Effector memory CD8-positive, alpha-beta T cell (primary cell): ENCODE measurements at places on chromosomes 16 and 17.

- DNase-seq: no peak
Observed at GRCh38 chr17:15482476-15482875, 15.1 kb upstream of the CDRT4 start.

DNA sequence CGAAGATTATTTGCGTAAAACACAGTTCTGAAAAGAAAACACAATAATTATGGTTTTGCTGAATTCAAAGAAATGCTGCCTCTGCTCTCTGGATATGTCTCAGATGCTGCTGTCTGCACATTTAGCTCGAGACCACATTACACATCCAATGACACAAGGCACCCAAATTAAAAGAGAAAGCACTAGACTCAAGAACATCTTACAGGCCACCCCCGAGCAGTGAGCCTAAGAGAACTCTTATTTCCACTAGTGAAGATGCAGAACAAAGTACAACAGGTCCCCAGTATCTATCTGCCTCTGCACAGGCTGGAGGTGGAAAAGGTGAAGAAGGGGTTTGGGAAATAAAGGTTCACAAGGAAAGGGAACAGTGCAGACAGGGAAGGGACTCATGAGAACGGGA is 33.5 kb downstream of the GRB2 start:
- no peak for DNase-seq

DNA sequence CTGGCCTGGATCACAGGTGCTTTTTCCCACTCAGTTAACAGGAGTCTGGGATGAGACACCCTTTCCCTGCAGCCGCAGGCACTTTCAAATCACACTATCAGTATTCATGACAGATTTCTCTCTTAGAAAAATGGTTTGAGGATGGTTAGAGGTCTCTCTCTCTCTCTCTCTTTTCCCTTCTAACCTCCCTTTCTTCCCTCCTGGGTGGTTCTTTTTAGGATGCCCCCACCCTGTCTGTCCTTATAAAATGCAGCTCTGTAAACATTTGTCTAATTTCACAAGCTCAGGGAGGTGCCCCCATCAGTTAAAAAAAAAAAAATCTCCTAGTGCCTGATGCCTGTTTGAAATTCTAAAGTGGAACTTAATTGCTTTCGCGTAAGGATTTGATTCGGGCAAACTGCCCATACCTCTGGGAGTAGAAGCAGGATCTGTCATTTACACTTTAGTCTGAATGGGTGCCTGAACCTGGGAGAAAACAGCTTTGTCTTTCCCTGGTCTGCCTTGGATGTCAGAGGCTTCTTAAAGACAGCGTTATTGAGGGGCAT is 158.8 kb downstream of the CCDC182 start:
- DNase-seq: no peak

DNA sequence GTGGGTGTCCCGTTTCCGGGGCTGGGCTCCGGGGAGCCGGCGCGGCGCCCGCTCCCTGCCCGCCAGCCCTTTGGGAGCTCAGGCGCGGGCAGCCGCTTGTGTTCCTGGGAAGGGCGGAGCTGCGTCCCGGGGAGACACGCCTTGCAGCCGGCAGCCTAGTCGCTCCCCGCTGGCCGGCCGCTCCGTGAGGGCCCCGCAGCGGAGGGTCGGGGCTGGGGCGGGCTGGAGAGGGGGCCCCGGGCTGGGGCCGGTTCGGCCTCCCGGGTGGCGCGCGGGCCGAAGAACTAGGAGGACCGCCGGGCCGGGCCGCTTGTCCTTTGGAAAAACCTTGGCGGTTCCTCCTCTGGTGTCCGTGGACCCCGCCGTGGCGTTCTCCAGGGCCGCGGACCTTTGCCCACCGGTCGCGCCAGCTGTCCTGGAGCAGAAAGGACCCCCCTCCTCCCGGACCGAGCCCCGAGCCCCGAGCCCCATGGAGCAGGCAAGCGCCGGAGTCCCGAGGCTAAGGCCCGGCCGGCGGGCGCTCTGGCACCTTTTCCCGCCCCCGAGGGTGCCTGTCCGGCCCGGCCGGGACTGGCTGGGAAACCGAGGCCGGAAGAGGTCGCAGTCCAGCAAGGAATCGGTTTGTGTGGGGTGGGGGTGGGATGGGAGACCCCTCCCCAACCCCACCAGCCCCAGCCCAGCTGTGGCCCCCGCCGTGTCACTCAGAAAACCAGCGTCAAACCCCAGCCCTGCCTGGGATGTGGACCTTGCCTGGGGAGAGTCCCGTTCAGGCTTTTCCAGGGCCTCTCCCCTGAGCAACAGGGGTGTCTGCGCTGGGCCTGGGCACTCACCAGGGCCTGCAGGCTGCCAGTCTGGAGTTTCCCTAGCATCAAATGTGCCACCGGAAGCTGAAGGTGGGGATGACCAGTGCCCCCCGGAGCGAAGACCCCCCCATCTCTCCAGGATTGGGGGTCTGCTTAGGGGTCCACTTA is 6.8 kb upstream of the TBC1D3B start:
- DNase-seq: no peak

DNA sequence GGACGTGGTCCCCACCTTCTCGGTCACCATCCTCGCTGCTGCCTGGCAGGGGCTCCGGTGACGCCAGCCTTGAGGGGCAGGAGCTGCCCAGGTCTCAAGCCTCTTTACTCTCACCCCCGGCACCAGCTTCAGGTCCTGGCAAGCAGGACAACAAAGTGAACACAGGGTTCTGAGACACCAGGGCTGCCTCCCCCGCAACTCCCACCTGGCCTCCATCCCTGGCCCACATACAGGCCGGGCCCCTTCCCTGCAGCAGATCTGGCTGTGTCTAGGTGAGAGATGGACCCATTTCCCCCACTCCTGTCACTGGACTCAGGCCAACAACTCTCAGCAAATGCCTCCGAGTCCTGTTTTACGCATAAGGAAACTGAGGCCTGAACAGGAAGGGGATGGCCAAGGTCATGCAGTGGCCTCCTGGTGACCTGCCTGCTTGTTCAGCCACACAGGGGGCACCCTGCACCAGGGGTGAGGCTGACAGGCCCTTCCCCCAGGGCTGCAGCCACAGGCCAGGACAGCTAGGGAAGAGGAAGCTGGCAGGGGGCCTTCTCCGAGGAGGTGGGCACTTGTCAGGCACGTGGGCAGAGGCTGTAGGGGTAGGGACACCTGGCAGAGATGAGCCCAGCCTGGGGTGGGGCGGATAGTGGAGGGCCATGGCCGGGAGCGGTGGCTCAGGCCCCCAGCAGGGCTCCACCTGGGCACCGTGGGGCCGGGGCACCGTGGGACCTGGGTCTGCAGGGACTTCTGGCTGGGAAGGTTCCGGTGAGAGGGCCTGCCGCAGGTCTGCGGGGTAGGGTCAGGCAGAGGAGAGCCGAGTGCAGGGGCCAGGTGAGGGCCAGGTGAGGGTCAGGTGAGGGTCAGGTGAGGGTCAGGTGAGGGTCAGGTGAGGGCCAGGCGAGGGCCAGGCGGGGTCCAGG is 46.7 kb upstream of the PVALEF start:
- no peak for DNase-seq

- no peak for DNase-seq
Observed at GRCh38 chr17:32953045-32953444, 25.1 kb downstream of the TMEM98 start.

DNA sequence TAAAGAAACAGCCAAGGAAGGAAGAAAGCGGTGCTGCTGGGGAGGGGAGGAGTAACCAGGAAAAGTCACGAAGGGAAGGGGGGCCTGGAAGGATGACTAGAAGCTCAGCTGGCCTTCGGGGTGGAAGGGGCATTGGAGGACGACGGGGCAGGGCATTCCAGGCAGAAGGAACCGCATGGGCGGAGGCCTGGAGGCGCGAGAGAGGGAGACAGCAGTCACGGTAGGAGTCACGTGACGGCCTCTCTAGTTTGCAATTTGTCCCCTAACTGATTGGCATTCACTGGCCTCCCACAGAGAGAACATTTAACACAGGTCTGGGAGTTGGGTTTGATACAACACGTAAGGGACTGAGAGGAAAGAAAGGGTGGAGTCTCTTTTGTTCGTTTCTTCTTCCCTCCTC is 63.9 kb downstream of the RTN4RL1 start:
- no peak for DNase-seq

GRCh38 chr16:12329246-12329995 is 352.9 kb downstream of the SNX29 start:
- no peak for DNase-seq

DNA sequence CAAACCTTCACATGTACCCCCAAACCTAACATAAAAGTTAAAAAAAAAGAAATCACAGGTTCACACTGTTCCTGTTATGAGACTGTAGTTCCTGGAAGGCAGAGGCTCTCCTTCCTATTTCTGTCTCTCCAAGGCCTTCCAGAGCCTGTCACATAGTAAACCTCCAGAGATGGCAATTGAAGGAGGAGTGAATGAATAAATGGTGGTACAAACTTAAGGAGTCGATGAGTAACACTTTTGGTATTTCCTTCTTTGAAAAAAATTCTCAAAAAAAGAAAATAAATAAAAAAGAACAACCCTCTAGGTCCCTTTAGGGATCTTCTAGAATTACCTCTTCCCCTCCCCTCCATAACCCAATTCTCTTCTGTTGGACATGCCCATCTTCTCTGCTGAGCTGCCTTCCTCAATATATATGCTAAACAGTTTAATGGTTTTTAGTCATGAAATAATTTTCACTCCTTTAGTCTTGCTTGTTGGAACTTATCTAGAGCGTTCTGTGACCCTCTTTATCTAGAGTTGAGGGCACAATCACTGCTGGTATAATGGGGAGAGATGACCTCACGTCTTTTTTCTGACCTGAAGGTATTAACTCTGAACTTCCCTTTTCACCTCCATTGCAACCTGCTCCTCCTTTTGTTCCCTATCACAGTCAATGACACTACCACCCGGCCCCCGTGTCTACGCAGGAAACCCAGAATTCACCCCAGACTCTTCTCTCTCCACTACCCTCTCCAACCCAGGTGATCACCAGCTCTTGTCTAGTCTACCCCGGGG is 1.7 kb upstream of the TAF15 start:
- DNase-seq: no peak
